ENCODE measurements at places on chromosomes 6 and 20. TPM values are rescaled to one million over a fixed set of nuclear protein-coding genes. Genes with fewer than 3 reads are reported as not detected.

The USP49 gene
- total RNA-seq, result 2.1 TPM

The BTN1A1 gene
- total RNA-seq, result 0.23 TPM

The NKX2-2 gene
- total RNA-seq, result 0.13 TPM

The MYMX gene
- total RNA-seq, result not detected

The RAB23 gene
- total RNA-seq, result 12.8 TPM

The CST1 gene
- total RNA-seq, result not detected

The CCN5 gene
- total RNA-seq, result not detected

The OR2B2 gene
- total RNA-seq, result not detected

The LIME1 gene
- 5.8 TPM for total RNA-seq

The LY6G6F gene
- not detected for total RNA-seq

The C20orf204 gene
- 0.50 TPM for total RNA-seq

The DLL1 gene
- total RNA-seq, result 1.4 TPM

The TULP1 gene
- total RNA-seq, result not detected

The GSTA2 gene
- total RNA-seq, result not detected

The SYNGAP1 gene
- total RNA-seq, result 1.4 TPM

The CRIP3 gene
- not detected for total RNA-seq

- no peak for DNase-seq
Observed at GRCh38 chr20:46913329-46914044, 18.8 kb downstream of the EYA2 start.

- no peak for DNase-seq
Observed at GRCh38 chr6:119187596-119187995, 109.1 kb upstream of the FAM184A start.

- DNase-seq, result peak; percentile 54
Observed at GRCh38 chr20:39880890-39881289, 808.1 kb downstream of the MAFB start.

GRCh38 chr20:44678990-44679611, 27.6 kb upstream of the ADA start:
- no peak for DNase-seq

DNA sequence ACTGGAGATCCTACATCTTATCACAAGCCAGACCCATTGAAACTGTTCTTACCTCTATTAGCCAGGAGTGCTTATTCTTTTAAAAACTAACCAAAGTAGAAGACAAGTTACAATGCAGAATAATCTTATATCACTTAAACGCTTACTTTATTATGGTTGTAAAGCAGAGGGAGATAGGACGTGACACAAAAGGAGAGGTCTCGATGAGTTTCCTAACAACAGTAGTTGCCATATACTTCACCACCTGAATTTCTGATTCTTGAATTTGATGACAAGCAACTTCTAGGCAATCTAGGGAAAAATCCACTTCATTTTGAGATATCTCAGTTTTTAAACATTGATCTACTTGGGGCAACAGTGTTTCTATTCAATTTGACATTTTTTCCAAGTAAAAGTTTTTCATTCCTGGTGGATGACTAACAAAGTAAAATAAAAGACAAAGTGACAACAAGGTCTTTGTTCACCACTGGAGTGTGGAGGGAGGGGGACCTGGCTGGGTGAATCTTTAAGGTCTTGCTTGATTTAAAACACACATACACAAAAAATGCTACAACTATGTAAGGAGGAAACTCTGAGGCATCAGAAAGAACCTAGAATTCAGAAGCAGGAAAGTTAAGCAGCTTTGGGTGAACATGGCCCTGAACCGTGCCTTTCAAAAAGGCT, 110.9 kb downstream of the SMLR1 start:
- DNase-seq, result peak; percentile 89

- no peak for DNase-seq
Observed at GRCh38 chr6:133132466-133132971, 108.6 kb upstream of the EYA4 start.

DNA sequence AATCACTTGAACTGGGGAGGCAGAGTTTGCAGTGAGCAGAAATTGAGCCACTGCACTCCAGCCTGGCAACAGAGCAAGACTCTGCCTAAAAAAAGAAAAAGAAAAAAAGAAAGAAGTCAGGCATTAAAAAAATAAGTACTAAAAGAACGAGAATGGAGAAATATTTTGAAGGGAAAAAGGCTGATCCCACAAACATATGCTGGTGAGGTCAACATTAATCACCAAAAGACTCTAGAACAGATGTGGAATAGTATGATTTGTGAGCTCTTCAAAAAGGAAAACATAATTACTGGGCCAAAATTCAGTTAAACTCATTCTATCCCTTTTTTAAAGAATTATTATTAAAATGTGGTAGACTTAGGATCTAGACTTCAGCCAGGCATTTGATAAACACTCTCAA, 61.2 kb upstream of the NRSN1 start:
- DNase-seq, result no peak

DNA sequence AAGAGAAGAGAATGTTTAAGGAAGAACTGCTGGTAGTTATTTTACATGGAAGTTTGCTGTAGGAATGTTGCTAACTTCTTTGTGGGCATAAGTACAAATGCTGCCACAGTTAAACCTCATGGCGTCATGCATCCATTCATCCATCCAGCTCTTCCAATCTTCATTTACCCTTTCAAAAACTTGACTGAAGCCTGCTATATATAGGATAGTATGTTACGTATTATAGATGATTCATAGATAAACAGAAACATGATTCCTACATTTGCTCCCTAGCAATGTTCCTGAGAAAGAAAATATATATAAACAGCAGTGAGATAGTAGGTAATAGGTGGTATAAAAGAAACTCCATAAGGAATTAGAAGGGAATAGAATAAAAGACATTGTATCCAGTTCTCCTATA, 93.7 kb downstream of the NDUFAF5 start:
- no peak for DNase-seq

- no peak for DNase-seq
Observed at GRCh38 chr6:137522198-137522798, 28.1 kb upstream of the OLIG3 start.

- no peak for DNase-seq
Observed at GRCh38 chr20:4490045-4490444, 231.7 kb upstream of the PRND start.

DNA sequence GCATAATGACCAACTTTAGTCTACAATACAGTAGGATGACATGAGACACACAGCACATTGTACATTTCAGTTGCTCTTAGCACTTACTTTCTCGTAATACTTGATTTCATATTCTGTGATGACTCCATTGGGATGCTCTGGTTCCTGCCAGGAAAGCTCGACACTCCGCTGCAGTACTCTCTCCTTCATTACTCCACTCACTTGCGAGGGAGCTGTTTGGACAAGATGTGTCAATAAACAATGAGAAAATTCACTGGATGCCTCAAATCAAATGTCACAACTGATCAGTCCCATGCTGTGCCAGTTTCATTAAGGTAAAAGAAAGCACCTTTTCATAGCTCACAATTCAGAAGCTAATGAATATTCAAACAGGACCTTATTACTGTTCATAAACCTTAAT, 147.1 kb downstream of the EPHA7 start:
- DNase-seq, result no peak

GRCh38 chr6:161359618-161359945, 85.7 kb upstream of the AGPAT4 start:
- DNase-seq, result no peak

DNA sequence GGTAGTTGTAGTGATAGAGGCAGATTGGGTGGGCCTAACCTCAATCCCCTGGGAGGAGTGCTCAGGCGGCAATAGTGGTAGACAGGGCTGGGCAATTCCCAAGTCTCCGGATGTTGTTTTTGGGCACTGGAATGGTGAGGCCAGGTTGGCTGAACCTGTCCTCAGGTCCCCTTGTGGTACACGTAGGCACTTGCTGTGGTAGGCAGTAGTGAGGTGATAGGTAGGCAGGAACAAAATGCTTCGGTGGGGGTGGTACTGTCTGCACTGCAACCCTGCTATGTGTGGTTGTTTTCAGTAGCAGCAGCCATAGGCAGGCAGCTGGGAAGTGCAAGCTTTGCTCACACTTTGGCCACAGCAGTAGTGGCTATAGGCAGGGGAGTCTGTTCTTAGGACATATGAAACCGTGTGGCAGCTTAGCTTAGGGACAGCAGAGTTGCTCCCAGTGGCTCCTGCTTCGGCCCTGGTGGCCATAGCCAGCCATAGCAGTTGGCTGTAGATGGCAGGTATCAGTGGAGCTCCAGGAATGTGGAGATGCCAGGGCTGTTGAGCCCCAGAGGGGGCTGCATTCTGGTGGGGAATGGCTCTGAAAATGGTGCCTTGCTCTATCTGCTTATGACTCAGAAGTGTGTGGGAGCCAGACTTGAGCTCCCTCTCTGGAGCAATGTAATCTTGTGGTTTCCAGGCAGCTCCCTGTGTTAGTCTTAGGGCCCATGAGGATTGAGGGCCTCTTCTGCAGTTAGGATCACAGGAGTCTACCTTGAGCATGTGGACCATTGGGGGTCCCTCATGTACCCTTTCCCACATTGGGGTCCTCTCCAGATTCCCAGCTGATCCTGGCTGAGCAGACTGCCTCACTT, 241.8 kb upstream of the BMP2 start:
- DNase-seq, result peak; percentile 17

GRCh38 chr20:56730003-56730402, 100.9 kb downstream of the TFAP2C start:
- no peak for DNase-seq

- peak; percentile 31 for DNase-seq
Observed at GRCh38 chr6:87391334-87391733, 16.4 kb upstream of the CFAP206 start.

DNA sequence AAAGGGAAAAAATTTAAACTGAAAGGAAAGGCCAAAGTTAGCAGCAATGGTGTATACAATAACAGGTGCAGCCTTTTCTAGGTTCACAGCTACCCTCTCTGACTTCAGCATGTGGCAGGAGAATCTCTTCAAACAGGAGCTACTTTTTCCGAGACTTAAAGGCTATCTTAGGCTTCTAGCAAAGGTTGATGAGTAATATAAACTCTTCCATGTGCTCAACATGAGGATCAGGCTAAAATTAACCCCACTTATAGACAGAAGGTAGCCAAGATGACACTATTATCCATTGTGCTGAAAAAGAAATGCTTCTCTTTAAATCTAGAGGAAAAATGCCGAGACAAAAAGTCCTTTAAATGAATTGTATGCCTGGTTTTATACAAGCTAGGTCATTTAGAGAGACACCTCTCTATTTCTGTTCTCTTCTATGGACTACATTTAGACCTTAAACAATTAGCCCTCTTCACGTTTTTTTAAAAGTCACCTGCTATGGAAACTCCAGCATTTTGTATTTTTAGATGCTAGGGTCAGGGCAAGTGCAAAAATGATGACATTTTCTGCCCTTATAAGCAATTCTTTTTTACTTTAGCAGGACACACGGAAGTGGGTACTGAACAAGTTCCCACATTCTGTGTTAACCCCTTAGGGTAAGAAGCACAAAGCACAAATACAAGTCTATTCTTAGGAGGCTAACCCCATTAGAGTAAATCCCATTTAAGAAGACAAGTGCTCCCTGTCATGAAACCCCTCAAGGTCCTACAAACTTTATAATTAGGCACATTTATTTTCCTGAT, 216.8 kb upstream of the CITED2 start:
- DNase-seq, result no peak

DNA sequence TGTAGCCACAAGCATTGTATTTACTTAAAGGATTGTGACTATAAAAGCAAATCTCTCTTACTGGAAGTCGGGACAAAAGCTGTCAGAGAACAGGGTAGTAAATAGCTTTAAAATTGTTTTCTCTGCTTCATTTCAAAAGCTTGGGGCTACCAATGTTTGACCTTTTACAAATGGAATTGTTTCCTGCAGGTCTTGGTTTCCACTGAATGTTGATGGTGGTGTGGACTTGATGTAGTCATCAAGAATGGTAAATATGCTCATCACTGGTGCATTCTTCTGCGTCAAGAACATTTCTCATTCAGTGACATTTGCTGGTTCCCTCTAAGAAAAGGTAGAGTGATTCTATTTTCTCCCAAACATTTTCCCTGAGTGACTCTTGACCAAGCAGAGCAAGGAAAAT, 435.4 kb upstream of the KHDRBS2 start:
- no peak for DNase-seq

GRCh38 chr20:62580733-62581132, 61.6 kb upstream of the SLCO4A1 start:
- no peak for DNase-seq

DNA sequence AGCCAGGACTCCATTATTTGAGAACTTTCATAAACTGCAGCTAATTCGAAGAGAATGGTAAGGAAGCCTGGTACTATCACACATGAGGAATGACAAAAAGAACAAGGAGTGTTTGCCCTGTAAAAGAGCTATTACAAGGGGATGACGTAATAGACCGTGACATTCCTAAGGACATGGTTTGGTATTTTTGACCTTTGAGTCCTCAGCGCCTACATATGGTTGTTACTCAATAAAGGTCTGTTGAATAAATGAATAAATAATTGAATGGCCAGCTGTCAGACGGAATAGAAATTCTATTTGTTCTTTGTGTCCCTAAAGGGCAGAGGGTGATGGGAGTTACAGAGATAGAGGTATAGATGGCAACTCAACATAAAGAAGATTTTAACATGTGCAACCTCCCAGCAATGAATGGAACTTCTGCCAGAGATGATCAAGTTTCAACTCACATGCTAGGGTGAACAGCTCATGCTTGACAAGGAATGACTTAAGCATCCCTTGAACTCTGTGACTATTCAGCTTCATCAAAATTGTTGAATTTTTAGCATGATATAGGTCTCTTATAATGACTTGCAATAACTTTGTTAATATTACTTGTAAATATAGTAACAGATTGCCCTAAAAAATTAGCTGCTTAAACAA, 115.4 kb downstream of the TENT5A start:
- no peak for DNase-seq

- DNase-seq, result no peak
Observed at GRCh38 chr6:51535327-51535726, 552.1 kb downstream of the PKHD1 start.

DNA sequence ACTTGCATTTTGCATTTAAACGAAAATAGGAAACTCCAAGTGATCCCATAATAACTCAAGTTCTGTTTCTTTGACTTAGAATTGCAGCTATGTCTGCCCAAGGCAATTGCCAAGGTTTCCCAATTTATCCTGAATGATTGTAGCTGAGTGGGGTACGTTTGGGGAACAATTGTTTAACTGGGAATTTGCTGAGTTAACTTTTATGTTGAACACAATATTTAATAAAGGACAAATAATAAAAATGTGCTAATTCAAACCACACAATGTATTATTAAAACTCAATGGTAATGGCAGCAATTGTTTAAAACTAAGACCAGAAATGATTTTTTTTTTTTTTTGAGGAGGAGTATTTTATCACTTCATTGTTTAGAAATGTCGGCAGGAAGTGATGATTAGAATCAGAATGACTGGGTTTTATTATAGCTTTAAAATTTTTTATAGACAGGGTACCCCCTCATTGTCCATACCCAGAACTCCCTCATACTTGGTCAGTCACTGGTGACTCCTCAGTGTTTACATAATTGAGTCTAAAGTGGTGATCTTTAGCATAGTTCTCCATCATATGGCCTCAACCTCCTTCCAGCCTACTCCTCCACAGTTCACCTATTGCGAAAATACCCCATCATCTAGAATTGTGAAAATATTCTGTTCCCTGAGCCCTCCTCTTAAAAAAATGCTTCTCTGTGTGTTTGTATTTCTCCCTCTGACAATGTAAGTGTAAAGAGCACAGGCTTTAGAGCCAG, 389.2 kb upstream of the CITED2 start:
- peak; percentile 32 for DNase-seq

Data from HT1080 (cell line).